ENCODE measurements at places on chromosomes 7 and 10.

- no peak for DNase-seq
Observed at GRCh38 chr7:38781991-38782390, 127.0 kb downstream of the VPS41 start.

DNA sequence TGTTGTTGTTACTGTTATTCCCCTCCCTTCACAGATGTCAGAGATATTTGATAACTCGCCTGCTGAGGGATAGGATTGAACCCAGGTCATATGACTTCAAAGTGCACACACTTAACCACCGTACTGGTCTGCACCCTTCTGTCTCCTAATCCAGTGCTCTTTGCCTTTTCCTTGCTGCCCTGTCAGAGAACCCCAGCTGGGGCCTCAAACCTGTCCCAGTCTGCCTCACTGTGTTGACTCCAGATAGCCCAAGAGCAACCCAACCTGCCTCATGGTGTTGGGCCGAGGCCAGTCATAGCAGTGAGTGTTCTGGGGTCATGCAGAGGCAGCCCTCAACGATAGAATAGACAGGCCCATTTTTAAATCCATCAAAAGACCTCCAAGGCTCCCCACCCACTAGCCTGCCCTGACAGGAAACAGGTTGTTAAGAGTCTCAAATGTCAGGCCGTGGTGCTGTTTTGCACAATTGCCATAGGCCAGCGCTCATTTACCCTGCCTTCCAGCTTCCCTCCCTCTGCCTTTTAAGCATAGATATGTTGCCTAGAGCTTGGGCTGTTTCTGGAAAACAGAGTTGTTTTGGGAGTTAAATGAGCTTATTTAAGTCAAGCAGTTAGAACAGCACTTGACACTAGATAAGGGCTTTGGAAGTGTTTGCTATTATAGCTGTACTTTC is 37.0 kb upstream of the PDCD4 start:
- DNase-seq: no peak

- DNase-seq: no peak
Observed at GRCh38 chr7:136104269-136104603, 127.1 kb upstream of the MTPN start.

DNA sequence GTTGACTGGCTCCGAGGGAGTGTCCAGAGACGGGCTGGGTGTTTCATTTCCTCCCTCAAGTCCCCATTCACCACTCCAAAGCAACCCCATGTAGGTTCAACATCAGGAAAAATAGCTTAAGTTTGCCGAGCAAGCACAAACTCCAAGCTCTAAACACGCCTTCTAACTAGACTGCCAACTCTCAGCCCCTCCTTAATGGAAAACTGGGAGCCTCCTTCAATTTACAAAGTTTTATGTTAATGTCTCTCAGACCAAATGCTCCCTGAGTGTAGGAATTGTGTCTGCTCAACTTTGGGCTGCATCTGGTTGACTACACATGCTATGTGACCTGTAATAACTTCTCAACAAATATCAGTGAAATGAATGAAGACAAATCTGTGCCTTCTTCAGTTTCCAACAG is 87.5 kb downstream of the FAM204A start:
- no peak for DNase-seq

DNA sequence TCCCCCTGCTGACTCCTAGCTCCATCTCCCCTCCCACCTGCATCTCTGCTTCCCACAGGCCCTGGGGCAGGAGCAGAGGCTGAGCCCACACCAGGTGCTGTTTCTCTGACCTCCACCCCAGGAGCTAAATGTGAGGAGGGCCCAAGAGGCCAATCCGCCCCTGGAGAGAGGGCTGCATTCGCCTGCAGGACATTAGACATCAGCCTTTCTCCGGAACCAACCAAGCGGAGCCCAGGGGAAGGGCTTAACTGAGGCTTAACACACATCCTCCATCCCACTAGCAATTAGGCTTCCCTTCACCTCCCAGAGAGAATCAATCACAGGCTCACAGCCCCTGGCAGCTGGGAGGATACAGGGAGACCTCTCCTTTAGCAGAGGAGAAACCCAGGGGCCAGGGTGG is 50.5 kb downstream of the SH3PXD2A start:
- DNase-seq: no peak

- no peak for DNase-seq
Observed at GRCh38 chr7:7876419-7876818, 92.2 kb upstream of the GLCCI1 start.

GRCh38 chr7:131649003-131649541 is 92.6 kb upstream of the PODXL start:
- no peak for DNase-seq

- peak; percentile 99 for DNase-seq
Observed at GRCh38 chr7:108525985-108526767, at the start of gene PNPLA8. Gene PNPLA8 (minus strand): TSS chr7:108526135. CDS start chr7:108515491, 10,644 bp downstream.

GRCh38 chr10:131620314-131620713 is 280.5 kb upstream of the PPP2R2D start:
- no peak for DNase-seq

- DNase-seq: no peak
Observed at GRCh38 chr10:7243873-7244272, 167.0 kb downstream of the SFMBT2 start.

DNA sequence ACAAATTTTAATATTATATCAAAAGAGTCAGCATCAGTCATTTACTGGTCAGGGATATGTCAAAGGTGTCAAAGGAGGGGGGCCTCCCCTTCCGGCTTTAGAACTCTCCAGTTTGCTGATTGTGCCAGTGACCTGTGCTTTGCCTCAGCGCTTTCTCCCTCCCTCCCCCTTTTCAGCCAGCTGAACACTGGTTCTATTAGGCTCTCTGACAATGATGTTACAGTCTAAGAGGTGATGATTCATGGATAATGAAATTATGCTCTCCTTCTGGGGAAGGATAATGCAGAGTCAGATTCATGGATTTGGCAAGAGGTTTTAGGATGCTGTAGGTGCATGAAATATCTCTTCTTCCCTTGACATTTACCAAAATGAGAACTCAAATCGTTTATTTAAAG is 6.1 kb downstream of the LRRTM3 start:
- no peak for DNase-seq

GRCh38 chr10:86657011-86657395 is 2.7 kb downstream of the OPN4 start:
- no peak for DNase-seq

DNA sequence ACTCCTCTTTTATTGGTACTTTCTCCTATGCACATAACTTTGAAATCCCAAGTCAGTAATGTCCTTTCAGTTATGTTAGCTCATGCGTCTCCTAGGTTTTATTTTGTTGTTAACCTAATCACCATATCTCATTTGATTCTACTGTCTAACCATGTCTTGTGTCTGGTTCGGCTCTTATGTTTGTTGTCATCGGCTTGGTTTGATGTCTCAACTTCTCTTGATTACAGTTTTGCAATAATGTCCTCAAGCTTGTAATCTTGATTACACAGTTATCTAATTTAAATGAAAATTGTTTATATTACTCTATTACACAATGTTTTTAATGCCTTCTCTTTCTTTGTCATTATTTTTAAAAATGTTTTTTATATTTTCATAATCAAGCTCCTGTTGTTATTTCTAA is 35.9 kb upstream of the SEMA3A start:
- DNase-seq: no peak

DNA sequence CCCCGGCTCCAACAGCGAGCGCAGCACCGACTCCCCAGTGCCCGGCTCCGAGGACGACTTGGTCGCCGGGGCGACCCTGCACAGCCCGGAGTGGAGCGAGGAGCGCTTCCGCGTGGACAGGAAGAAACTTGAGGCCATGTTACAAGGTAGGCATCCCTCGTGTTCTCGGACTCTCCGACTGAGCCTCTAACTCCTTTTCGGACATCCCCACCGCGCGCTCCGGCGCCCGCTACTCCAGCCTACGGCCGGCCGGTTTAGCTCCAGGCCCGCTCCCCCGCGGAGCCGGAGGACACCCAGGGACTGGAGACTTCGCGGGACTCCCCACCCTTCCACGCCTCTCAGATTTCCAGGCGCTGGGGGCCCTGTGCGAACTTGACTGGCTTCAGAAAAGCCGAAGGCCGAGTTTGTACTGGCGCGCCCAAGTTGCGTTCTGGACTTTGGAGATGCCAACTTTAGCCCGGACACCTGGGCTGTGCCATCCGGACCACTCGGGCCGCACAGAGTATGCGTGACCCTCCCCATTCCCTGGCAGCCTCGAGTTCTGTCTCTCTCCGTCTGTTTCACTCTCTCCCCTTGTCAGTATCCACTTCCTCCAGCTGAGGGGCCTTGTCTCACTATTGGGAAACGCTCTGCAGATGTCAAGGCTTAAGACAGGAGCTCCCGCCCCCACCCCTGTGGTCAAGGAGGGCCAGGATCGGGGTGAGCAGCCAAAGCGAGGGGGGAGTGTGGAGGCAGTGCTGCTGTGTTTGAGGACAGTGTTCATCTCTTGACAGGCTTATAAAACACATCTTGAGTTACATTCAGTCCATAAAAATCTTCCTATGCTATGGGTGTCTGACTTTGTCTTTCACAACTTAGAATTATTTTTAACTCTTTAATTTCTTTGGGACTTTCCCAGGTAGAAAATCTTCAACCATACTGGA is 777 bp downstream of the BICC1 start:
- DNase-seq: no peak

GRCh38 chr7:5423976-5424748 is 528 bp upstream of the TNRC18 start:
- peak; percentile 91 for DNase-seq

DNA sequence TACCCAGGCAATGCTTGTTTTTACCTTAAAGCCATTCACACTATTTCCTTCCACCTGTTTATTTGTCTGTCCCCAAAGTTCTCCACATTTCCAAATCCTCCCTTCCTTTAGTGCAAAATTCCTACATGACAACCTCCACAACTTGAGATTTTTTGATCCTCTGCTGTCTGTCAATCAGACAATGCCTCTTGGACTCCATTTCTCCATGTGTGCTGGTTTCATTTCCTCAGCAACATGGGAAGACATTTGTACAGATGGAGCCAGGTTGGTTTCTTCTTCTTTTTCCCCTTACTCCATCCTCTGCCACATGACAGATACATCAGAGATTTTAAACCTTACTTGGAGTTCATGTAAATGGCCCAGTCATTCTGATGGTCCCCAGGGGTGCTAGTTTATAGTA is 19.1 kb upstream of the GIMAP2 start:
- no peak for DNase-seq

GRCh38 chr10:78717200-78717599 is 351.6 kb upstream of the ZMIZ1 start:
- DNase-seq: no peak

GRCh38 chr10:33122014-33122809 is 164.2 kb upstream of the ITGB1 start:
- no peak for DNase-seq

DNA sequence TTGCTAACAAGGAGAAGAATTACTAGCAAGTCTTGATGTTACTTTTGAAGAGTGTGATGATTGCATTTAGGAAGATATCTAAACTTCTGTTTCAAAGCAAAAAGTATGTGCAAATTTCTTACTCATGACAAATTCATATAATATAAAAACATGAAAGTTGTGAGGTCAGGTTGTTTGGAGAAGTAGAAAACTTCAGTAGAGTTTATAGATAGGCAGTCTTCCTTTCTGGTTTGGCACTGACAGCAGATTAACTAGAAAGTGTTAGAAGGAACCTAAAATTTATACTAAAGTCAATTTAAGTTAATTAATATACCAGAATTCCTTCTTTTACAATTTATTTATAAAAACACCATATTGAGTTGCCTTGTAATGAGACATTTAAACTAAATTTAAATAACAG is 16.9 kb downstream of the PTEN start:
- DNase-seq: no peak

DNA sequence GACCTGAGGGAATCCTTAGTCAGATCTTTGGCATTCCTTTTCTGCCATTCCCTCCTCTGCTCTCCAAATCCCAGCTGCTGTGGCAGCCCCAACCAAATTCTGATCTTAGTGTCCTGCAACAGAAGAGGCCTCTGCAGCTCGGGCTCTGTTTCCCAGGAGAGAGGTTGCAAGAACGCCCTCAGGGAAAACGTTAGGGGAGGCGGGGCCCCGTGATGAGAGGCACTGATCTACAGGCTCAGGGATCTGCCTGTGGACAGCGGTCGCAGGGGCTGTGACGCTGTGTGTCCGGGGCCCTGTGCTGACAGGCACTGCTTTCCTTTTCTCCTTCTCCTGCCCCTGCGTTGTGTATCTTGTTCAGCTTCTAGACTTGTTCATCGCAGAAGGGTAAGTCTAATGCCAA is 57.3 kb upstream of the DPYSL4 start:
- no peak for DNase-seq

DNA sequence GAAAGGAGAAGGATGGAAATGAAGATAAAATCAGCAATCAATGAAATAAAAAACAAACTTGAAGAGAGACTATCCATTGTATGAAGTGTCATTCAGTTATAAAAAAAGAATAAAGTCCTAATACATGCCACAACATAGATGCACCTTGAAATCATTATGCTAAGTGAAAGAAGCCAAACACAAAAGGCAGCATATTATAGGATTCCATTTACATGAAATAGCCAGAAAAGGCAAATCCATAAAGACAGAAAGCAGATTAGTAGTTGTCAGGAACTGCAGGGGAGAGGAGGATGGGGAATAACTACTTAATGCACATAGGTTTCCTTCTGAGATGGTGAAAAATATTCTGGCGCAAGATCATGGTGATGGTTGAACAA is 6.6 kb upstream of the PON1 start:
- DNase-seq: no peak

GRCh38 chr10:128386231-128386630 is 260.0 kb upstream of the MKI67 start:
- DNase-seq: no peak

DNA sequence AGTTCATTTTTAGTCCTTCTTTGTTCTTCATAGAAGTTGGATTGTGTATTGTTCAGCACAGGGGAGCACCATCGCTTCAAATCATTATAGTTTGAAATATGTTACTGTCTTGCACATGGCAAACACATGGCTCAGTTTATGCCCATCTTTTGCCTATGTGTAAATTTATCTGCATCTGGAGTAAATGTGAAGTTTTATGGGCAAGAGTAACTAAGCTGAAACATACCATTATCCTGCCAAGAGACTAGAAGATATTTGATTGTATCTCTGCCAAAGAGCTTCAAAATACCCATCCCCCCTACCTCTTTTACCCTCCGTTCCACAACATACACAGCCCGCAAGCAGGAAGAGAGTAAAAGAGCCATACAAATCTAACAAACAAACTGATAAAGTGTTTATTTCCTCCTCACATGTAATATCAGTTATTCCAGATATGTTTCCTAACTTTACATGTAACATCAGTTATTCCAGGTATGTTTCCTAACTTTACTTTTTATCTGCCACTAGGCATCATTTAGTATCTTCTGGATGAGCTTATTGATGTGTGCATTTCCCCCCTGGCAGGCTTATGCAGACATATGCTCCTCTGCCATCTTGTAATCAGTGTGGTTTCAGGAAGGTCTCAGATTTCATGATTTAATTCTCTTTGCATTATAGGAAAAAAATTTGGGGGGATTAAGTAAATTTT is 127.7 kb downstream of the SRI start:
- DNase-seq: no peak

- no peak for DNase-seq
Observed at GRCh38 chr10:58586282-58587245, 73.9 kb downstream of the BICC1 start.

Measured in thoracic aorta (tissue), 2 donors.